K562 (cell line): ENCODE measurements at places on chromosomes 12 and 14. TPM values are rescaled to one million over a fixed set of nuclear protein-coding genes. Genes with fewer than 3 reads are reported as not detected.

The INSM2 gene
- not detected in 2 replicates for total RNA-seq

The ITGA7 gene
- 1.9 and 2.3 TPM in 2 replicates for total RNA-seq

The EMP1 gene
- 0.47 and 0.60 TPM in 2 replicates for total RNA-seq

The RFX4 gene
- total RNA-seq, result not detected in 2 replicates

The RTN1 gene
- total RNA-seq, result not detected in 2 replicates

The GLT1D1 gene
- 0.04 and 0.07 TPM in 2 replicates for total RNA-seq

The NXPH4 gene
- 2.2 and 2.7 TPM in 2 replicates for total RNA-seq

The TEX52 gene
- total RNA-seq, result not detected in 2 replicates

The PLEKHD1 gene
- not detected in 2 replicates for total RNA-seq
